Activated CD4-positive, alpha-beta T cell treated with anti-CD3 and anti-CD28 coated beads, Interleukin-2, Interleukin-4, amounts not matched to agents 100 ng/mL and 50 ng/mL, durations not matched to agents 16 hours and 8 hours (primary cell): ENCODE measurements at places on chromosomes 4 and X.

GRCh38 chrX:19350941-19351384 lies 7.2 kb downstream of the PDHA1 start:
- DNase-seq = peak; percentile 16

DNA sequence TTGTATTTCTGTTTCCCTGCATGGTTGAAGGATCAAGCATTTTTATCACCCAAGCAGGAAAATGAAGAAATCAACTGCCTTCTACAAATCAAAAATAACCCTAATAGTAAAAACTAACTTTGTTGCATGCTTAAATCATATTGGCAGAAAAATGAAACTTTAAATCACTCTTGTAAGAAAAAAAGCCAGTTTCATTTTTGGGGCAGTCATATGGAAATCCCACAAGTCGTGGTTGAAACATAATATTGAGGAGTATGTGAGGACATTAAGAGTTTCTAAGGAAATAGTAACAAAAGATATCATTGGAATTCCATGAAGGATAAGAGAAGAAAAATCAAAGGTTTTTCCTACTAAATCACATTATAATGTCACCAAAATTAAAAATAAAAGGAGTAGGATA lies 8.4 kb downstream of the TEC start:
- no peak for DNase-seq

DNA sequence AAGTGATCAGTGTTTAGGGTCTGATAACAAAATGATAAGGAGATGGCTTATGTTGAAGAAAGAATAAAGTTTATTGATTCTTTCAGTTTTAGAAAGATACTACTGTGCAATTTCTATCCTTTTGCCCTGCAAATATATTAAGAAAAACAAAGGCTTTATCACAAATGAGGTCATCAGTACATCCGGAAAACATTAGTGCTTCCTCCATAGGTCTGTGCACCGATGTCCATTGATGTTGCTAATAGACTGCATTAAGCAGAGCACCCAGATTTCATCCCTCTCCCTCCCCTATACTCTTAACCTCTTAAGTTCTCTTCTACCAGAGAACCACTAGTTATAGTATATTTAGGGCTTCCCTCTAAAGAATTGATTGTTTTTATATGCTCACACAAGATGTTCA lies 53.7 kb upstream of the HHIP start:
- DNase-seq = no peak

GRCh38 chr4:1746919-1747602 lies 25.7 kb downstream of the TACC3 start:
- DNase-seq = no peak

- no peak for DNase-seq
Measured at GRCh38 chrX:21437036-21437435, 62.8 kb downstream of the CNKSR2 start.

GRCh38 chr4:161189286-161190134 lies 974.3 kb downstream of the FSTL5 start:
- DNase-seq = no peak

DNA sequence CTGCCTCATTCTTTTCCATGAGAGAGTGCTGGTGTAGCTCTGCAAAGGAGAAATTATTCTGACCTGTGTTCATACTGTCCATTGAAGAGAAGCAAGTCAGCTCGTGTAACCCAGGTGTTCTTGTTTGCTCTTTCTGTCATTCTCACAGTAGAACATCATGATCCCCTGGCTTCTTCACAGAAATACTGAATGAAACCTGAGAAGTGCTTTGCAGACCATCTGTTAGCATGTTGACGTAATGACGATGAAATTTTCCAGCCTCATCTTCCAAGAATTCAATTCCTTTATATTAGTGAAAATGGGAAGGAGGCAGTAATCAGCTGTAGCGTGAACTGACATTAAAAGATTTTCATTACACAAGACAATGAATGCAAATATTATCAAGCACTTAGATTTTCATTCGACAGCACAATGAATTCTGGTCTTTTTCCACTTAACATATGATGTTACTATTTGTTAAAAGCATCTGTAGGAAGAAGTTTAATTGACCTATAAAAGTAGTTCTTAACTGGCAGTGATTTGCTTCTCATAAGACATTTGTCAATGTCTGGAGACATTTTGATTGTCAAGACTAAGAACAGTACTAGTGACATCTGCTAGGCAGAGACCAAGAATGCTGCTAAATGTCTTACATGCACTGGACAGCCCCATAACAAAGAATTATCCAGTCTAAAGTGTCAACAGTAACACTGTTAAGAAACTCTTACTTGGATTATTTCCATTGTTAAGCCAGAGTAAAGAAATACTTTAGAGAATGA lies 246.3 kb downstream of the BANK1 start:
- DNase-seq = no peak

DNA sequence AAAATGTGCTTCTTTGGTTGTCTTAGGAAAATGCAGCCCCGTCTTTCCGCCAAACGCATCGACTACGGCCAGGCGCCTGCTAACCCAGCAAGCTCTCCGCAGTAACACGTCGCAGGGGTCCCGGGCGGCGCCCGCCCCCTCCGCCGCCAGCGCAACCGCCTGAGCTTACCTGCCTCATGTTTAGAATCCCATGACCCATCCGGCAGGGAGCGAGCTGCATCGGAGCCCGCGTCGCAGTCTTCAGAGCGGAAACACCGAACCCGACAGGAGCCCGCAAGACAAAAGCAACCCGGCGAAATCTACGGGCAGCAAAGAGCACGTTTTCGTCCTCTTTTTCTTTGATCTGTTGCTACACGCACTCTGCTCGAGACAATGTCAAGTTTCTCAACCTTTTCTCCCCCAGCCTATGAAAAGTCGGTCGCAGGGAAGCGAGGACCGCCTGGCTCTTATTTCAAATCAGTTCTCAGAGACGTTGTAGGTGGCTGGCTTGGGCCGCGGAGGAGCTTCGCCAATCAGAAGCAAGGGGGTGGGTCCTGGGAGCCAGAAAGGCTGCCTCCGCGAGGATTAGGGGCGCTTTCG lies at the start of gene MID1:
Gene MID1 (minus strand): TSS at position 465 of the 579 bp plus-strand sequence. CDS start 53,038 bp downstream, outside the sequence.
- DNase-seq = peak; percentile 3

DNA sequence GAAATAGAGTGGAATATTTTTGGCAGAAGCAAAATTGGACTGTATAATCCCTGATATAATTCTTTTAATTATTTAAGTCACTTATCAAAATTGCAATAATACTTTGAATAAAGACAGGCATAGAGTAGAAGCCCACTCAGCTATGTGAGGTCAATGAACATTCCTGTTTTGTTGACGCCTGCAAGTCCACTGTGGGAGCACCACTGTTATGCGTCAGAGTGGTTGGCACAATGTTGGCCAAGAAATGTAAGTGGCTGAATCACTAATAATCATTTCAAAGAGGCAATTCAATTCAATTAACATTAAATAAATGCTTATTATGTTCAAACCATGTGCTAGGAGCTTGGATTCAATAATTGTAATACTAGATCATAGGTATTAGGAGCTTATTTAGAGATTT lies 221.0 kb downstream of the SPCS3 start:
- no peak for DNase-seq

DNA sequence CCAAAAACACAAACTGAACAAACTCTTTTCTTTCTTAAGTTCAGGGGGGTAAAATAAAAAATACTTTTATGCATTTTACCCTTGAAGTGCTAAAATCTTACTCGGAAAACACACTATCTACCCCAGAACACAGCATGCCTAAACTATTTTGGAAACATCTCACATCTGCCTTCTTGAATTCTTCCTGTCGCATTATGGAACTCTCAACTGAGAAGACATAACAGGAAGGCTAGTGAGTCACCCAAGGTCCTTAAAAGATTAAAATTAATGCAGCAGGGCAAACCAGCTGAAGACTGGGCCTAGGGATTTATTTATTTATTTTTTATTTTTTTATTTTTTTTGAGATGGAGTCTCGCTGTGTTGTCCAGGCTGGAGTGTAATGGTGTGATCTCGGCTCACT lies 208.2 kb downstream of the APBB2 start:
- no peak for DNase-seq
